ENCODE measurements at places on chromosomes 2 and 18.

GRCh38 chr18:43392168-43392567 lies 114.9 kb upstream of the SYT4 start:
- no peak for DNase-seq

DNA sequence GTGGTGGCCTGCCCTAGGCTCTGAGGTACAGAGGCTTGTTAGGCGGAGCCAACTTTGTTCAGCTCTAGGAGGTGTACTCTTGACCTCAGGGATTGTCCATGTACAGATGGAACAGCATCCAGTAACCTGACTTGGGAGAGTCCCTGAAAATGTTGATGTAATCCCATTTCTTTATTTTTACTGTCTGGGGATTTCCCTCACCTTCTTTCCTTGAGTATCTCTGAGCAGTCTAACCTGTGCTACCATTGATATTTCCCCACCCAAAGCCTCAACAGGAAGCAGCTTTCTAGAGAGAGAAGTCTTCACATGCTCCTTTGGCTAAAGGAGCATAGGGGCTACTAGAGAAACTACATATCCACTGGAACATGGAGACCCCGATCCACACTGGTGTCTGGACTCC lies 10.4 kb downstream of the IL36A start:
- DNase-seq = no peak

- no peak for DNase-seq
Observed at GRCh38 chr2:21519821-21520220, 396.1 kb downstream of the TDRD15 start.

- peak; percentile 75 for DNase-seq
Observed at GRCh38 chr2:203861197-203861596, 6.4 kb upstream of the CTLA4 start.

- DNase-seq = no peak
Observed at GRCh38 chr2:235610696-235611257, 116.9 kb downstream of the AGAP1 start.

DNA sequence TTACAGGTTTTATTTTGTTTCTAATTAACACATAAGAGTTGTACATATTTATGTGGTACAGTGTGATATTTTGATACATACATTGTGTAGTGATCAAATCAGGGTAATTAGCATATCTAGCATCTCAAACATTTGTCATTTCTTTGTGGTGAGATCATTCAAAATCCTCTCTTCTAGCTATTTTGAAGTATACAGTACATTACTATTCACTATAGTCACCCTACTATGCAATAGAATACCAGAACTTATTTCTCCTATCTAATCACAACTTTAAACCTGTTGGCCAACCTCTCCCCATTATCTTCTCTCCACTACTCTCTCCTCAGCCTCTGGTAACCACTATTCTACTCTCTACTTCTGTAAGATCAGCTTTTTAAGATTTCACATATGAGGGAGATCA lies 325.8 kb downstream of the CYP26B1 start:
- no peak for DNase-seq

DNA sequence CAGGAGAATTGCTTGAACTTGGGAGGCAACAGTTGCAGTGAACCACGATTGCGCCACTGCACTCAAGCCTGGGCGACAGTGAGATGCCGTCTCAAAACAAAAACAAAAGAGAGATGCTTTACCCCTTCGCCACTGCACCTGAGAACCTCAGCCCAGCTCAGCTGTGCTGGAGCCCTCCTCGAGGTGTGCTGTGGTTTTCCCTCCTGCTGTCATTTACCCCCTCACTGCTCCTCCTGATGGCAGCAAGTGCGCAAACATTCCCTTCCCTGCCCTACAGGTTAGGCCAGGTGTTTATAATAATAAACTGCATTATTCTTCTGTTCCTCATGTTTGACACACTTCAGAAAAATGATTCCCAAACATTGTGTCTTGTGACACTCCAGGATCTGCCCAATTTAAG lies 8.4 kb downstream of the FBXO36 start:
- no peak for DNase-seq

- DNase-seq = no peak
Observed at GRCh38 chr2:162188451-162188850, 36.4 kb upstream of the GCG start.

- no peak for DNase-seq
Observed at GRCh38 chr2:78541451-78542267, 483.8 kb upstream of the REG3G start.

DNA sequence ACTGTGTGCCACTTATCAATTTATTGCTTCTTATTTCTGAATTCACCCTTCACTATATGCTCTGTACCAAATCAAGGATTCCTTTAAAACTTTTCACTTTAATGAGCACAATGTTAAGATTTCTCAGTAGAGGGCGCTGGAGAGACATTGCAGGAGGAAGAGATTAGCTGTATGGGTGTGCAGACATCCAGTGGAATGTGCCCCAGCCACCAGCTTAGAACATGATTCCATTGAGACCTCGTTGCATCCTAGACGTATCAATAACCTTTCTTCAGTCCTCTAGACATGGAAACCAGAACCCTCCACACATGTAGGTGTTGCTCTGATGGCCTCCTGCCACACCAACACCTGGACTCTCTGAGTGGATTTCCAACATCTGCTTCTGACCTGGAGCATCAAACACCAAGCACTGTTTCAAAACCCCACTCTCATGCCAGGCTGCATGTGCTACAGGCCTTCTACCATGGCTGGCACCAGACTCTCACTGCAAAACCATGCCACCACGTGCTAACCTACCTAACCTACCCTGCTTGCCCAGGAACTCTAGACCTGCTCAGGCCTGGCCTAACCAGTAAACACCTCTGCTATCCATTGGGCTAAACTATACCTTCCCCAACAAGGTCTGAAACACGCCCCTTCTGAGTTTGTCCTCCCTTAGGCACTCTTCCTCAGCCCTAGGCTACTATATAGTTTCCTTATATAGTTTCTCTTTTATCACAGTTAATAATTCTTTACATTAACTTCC lies 633.2 kb upstream of the PKDCC start:
- no peak for DNase-seq

- DNase-seq = no peak
Observed at GRCh38 chr2:1617425-1618021, 126.8 kb downstream of the PXDN start.

DNA sequence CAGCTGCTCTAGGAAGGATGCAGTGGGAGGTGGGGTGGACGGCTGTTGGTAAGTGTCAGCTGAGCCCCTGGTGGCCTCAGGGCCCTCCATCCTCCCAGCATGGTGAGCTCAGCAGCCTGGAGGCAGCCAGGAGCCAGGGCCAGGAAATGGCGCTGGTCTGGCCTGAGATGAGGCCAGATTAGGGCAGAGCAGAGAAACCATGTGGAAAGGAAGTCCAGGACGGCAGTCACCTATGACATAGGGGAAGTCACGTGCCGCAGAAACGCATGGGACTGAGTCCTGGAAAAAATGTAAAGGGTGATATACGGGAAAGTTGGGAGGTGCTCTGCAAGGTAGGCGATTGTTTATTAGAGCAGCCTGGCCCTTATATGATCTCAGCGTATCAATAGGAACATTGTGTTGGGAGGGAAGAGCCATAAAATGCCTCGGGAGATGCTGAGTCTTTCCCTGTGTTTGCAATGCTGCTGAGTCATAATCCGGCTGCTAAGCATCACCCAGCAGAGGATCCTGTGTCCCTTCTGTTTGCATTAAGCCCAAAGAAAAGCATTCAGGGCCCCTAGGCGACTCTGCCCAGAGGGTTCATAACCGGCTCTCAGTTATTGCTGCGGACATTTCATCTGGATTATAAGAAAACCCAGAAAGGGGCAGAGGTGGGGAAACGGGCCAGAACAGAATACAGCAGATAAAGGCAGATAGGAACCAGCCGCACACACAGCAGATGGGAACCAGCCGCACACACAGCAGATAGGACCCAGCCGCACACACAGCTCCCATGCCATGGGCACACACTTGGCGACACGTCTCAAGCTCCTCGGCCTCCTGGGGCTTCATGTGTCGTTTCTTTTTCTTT lies 30.3 kb upstream of the B3GNT7 start:
- DNase-seq = no peak

- DNase-seq = no peak
Observed at GRCh38 chr2:85662899-85663593, 5.0 kb downstream of the SFTPB start.

DNA sequence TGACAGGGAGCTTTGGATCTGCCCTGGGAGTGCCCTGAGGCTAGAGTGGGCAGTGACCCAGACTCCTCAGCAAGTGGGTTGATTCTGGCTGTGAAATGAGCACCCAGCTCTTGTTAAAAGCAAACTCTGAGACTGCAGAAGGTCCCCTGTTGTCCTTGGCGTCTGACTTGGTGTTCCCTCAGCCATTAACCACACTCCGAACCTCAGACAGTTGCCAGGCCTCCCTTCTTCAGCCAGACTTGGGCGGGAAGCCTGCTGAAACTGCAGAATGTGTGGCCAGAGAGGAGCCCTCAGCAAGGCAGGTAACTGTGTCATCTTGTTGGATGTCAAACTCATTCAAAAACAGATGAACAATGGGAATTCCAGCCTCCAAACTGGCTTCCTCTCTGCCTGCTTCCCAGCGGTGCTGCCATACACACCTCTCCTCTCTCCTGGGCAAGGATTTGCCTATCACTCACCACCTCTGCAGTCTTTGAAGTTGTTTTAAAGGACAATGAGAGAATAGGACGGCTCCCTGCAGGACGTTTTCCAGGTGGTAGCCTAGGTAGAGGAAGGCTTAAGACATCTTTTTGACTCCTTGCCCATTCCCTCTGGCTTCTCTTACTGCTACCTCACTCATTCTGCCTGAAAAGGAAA lies 38.9 kb upstream of the B3GNT2 start:
- no peak for DNase-seq

DNA sequence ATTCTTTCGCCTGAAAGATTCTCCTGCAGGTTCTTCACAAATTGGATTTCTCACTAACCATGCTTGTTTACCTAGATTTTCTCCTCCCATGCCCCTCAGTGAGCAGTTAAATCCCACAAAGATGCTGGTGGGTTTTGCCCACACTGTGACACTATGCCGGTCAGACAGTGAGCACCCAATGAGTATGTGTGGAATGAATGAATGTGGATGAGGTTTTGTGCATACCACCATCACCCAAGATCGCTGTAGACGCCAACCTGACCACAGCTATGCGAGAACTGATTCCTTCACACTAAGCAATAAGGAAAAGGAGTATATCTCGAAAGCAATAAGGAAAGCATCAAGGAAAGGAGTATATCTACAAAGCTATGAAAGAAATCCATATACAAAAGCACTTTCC lies 116.7 kb downstream of the PID1 start:
- no peak for DNase-seq

DNA sequence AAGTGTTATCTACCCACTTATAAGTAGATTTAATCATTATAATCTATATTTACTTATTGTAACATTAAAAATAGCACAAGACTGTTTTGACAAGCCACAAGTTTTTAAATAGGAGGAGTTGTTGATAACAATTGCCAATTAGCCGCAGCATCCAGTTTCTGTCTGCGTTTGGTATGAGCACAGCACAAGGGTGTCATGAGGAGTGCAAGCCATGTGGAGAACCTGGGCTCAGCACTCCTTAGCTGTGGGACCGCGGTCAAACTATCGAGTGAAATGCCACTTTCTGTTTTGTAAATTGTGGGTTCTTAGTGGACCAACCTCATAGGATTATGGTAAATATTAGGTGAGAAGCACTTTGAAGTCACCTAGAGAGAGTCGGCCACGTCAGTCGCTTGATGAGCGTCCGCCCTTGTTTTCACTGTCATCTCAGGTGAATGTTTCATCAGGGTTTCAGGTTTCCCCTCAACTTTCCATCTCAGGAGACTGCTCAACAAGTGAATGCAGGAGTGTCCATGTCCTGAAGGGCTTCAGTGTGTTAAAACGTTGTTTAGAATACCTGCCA lies 294.5 kb downstream of the ZNF407 start:
- DNase-seq = no peak

GRCh38 chr2:197297266-197297665 lies 13.3 kb downstream of the ANKRD44 start:
- DNase-seq = no peak

DNA sequence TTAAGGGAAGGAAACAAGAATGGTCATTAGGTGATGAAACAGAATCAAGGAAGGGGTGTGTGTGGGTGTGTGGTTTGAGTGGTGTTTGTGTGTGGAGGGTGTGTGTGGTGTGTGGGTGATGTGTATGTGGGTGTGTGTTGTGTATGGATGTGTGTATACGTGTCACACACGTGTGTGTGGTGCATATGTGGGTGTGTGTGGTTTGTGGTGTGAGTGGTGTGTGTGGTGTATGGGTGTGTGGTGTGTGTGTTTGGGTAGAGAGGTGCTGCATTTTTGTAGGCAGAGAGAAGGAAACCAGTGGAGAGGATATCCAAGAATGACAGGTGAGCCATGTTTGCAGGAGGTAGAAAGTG lies 1.1 kb upstream of the CEP192 start:
- DNase-seq = no peak

GRCh38 chr2:32558492-32558891 lies 69.4 kb upstream of the TTC27 start:
- no peak for DNase-seq

- no peak for DNase-seq
Observed at GRCh38 chr2:38394903-38395341, 17.8 kb upstream of the ATL2 start.

DNA sequence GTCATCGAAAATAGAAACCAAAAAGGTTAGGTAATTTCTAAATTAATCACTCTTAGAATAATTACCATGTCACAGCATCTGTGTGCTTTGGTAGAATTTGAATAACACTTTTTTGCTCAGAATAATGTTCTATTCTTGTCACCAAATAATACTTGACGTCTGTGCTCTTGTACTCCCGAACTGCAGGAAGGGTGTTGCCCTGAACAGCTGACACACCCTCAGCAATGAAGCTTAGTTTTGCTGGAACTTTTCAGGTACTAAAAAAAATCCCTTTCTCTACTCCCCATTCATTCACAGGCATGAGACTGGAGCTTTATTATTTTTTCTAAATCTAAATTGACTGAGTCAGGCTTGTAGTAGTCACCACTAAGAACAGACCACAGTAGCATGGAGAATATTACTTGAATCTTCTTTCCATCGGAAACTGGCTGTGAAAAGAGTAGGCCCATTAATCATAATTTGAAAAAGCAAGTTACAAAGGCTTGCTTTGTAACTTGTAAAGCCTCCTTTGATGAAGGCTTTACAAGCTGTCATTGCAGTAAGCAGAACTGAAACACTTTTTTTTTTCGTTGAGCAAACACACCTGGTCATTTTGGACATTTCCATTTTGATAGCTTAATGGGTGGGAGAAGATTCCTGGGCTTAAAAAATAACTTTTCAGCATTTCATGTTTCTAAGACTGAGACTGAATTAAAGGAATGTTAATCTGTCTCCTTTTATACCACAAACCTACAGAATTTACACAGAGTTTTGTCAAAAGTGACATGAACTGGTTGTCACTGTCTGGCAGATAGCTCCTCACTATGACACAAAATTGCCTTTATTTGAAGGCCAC lies 70.3 kb upstream of the PELI1 start:
- peak; percentile 89 for DNase-seq

GRCh38 chr18:9712611-9713010 lies 4.5 kb downstream of the RAB31 start:
- no peak for DNase-seq

GRCh38 chr2:149009576-149010461 lies 28.7 kb upstream of the LYPD6B start:
- no peak for DNase-seq

DNA sequence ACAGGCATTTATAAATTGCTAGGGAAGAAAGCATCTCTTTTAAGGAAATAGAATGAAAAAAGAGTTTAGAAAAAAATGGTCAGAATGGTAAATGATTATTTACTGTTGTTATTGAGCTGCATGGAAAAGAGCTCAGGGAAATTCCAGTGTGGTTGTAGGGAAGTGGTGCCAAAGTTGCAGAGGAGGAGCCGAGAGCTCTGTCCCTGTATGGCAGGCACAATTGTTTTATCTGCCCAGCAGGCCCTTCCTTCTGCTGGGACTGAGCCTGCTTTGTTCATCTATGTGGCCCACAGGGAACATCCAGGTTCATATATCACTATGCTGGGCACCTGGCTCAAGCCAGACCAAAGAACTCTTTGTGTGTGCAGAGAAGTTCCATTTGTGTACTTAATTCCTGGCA lies 80.8 kb upstream of the AGAP1 start:
- DNase-seq = no peak
